ENCODE measurements at places on chromosomes 7 and 10.

GRCh38 chr10:2145491-2145890, 408.2 kb upstream of the ADARB2 start:
- no peak for DNase-seq

GRCh38 chr7:44636926-44637325, 30.5 kb downstream of the OGDH start:
- DNase-seq, result no peak

DNA sequence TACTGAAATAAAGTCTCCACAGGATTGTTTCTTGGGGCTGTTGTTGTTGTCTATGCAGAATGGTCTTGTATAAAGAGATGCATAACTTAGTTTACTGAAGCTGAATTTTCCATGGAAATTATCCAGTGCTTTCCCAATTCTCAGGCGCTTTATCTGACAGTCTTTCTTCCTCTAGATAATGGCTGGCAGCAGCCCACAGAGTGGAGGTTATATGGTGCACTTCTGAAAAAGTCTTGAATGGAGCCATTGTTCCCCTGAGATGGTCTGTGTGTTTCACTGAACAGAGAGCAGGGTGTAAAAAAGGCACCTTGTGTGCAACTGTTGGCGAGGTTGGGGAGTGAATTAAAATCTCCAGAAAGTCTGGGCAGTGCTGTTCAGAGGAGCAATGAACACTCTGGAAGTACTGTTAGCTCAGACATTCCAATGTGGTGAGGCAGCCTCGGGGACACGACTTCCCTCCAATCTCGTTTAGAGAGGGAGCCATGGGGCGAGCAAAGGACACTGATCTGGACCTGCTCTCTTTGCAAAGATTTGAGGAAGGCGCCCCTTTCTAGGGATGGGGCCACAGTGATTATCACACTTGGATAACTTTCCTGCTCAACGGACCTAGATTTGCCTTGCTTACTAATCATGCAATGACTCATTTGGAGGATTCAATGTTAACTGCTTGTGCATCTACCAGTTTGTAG, 2.0 kb upstream of the PLCE1 start:
- DNase-seq, result no peak

DNA sequence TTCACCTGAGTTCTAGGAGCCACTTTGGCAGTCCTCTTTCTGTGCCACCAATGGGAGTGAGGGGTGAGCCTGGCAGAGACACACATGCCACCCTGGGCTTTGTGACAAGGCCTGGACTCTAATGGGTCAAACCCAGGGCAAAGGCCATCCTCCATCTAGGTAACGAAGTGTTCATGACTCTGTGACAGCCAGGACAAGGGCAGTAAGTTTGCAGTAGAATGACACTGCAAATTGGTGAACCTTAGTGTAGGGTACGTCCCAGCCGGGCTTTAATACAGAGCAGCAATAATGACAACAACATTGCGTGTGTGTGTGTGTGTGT, 43.3 kb downstream of the PAPSS2 start:
- DNase-seq, result no peak

- no peak for DNase-seq
Observed at GRCh38 chr10:105210546-105210945, 569.5 kb downstream of the SORCS3 start.

DNA sequence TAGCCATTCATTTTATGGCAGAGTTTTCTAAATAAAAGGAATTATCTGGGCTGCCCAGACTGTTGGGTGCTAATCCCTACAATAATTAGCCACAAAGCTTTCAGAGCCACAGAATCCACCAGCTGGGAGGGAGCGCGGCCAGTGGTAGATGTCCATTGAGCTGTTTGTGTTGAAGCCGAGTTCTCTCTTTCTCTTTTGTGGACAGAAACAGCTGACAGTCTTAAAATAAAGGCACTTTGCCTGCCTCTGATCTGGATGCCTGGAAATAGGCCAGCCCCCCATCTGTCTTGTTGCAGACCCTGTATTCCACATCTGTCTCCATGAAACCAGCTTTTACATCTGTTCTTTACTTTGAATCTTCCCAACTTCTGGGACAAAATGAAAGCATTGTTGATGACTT, 66.1 kb downstream of the MTPN start:
- DNase-seq, result no peak
